Fibroblast of villous mesenchyme (primary cell): ENCODE measurements at places on chromosomes 12 and 14. TPM values are rescaled to one million over a fixed set of nuclear protein-coding genes. Genes with fewer than 3 reads are reported as not detected.

The RPGRIP1 gene
- total RNA-seq: under 0.01 TPM in 1 of 2 replicates, not detected in the other

The SLCO1B1 gene
- total RNA-seq: not detected in 2 replicates

The SPIC gene
- total RNA-seq: not detected in 2 replicates

The GYS2 gene
- total RNA-seq: not detected in 2 replicates

The FAM181A gene
- total RNA-seq: not detected in 2 replicates

The MAP3K9 gene
- total RNA-seq: under 0.01 and 0.43 TPM in 2 replicates

The RNASE7 gene
- total RNA-seq: not detected in 2 replicates

The TSPAN19 gene
- not detected in 2 replicates for total RNA-seq

The NFE2 gene
- total RNA-seq: under 0.01 and 0.43 TPM in 2 replicates

The ENDOU gene
- not detected in 2 replicates for total RNA-seq

The PKP2 gene
- total RNA-seq: 2.3 and 9.5 TPM in 2 replicates

The AMN gene
- under 0.01 and 0.43 TPM in 2 replicates for total RNA-seq

The TAS2R46 gene
- 4.2 and 4.3 TPM in 2 replicates for total RNA-seq

The GLT1D1 gene
- total RNA-seq: under 0.01 TPM in 1 of 2 replicates, not detected in the other

The KCNJ8 gene
- 5.2 and 19.4 TPM in 2 replicates for total RNA-seq

The PCED1B gene
- total RNA-seq: 1.7 and 3.2 TPM in 2 replicates

The RNASE1 gene
- not detected in 2 replicates for total RNA-seq

The GRIP1 gene
- total RNA-seq: 0.32 and 1.7 TPM in 2 replicates

The RAD51AP1 gene
- 9.3 and 18.1 TPM in 2 replicates for total RNA-seq

The GPR132 gene
- total RNA-seq: under 0.01 TPM in 1 of 2 replicates, not detected in the other

The TCL1A gene
- total RNA-seq: not detected in 2 replicates

The RDH12 gene
- under 0.01 TPM in 1 of 2 replicates, not detected in the other for total RNA-seq

The RNASE3 gene
- total RNA-seq: not detected in 2 replicates

The LRP1-AS gene
- total RNA-seq: not detected in 2 replicates

The MYL2 gene
- not detected in 2 replicates for total RNA-seq

The RILPL2 gene
- total RNA-seq: 3.5 and 5.6 TPM in 2 replicates

The SRRM4 gene
- not detected in 2 replicates for total RNA-seq

The IRAK3 gene
- 2.6 and 3.0 TPM in 2 replicates for total RNA-seq

The HOXC5 gene
- 0.43 and 1.3 TPM in 2 replicates for total RNA-seq

The GZMB gene
- not detected in 2 replicates for total RNA-seq

The JDP2 gene
- 36.4 and 51.4 TPM in 2 replicates for total RNA-seq

The SIRT4 gene
- 1.3 and 1.6 TPM in 2 replicates for total RNA-seq

The RGS6 gene
- not detected in 2 replicates for total RNA-seq

The TMEM229B gene
- total RNA-seq: 0.43 and 0.64 TPM in 2 replicates

The CATSPERB gene
- under 0.01 TPM in 1 of 2 replicates, not detected in the other for total RNA-seq
